Stimulated activated CD4-positive, alpha-beta T cell treated with anti-CD3 and anti-CD28 coated beads, Interleukin-15, amount 100 ng/mL, for 48 hours (primary cell): ENCODE measurements at places on chromosomes 16 and 17.
A peak's percentile ranks its signal among the peaks of the same experiment; 100 is the strongest.

DNA sequence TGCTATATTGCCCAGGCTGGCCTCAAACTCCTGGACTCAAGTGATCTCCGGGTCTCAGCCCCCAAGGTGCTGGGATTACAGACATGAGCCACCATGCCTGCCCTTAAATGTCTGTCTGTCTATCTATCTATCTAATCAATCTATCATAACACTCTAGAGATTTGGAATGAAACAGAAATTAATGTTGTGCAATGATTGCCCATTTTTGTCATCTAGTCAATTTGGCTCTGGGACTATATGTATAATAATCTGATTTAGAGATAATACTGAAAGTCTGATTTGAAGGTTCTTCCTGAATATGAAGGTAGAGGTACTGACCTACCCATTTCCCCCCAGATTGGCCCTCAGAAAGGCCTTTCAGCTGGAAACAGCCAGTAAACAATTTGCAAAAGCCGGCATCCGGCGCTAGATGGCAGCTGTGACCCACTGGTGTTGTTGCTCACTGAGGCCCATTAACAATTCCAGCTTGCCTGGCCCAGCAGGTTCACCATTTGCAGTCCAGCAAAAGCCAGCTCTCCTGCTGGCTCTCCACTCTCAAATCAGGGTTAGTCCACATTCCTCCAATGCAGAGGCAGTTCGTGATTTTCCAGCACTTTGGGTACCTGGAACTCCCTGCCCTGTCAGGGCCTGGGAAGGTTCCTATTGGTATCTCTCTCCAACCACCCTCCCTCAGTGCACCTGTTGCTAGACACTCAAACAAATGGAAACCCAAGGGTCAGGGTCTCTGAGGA lies 22.9 kb upstream of the C16orf87 start:
- peak; percentile 50 for DNase-seq

DNA sequence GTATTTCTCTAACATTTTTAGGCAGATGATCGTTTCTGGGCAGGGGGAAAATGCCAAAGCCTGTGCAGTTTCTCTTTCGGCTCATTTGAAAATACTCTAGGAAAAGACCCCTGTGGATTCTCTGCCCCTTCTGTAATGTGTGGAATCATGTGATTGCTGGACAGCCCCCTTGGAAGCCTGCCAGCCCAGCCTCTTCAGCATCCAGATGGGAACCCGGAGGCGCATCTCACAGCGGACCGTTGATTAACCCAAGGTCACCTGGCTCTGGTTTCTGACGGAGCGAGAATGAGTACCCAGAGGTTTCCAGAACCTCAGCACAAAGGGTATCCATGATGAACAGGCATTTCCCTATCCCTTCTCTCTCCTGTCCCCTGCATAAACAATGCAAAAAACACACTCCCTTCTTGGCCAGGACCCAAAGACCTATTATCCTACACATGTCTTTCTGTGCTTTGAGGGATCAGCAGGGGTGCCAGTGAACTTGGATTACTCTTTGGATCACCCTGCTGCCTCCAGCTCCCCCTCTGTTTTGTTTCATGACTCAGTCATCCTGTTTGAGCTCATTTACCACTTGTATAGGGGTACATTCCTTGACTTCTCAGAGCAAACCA lies 957.1 kb upstream of the RBFOX1 start:
- DNase-seq = no peak

- DNase-seq = no peak
Observed at GRCh38 chr17:10111907-10112452, 86.4 kb downstream of the GAS7 start.

GRCh38 chr16:22813223-22813947 lies 577 bp upstream of the HS3ST2 start:
- DNase-seq = peak; percentile 4

DNA sequence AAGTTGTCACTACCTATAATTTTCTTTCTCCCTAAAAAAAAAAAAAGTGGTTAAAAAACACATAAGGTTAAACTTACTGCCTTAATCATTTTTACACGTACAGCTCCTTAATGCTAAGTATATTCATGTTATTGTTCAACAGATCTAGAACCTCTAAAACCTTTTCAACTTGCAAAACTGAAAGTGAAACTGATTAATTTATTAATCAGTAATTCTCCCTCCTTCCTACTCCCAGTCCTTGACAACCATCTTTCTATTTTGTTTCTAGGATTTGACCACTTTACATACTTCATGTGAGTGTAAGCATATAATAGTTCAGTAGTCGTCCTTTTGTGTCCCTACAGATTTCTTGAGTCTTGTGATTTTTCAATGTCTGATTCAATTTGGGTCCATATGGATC lies 251.4 kb upstream of the KIF2B start:
- no peak for DNase-seq

- no peak for DNase-seq
Observed at GRCh38 chr17:17078832-17079231, 36.6 kb downstream of the MPRIP start.

DNA sequence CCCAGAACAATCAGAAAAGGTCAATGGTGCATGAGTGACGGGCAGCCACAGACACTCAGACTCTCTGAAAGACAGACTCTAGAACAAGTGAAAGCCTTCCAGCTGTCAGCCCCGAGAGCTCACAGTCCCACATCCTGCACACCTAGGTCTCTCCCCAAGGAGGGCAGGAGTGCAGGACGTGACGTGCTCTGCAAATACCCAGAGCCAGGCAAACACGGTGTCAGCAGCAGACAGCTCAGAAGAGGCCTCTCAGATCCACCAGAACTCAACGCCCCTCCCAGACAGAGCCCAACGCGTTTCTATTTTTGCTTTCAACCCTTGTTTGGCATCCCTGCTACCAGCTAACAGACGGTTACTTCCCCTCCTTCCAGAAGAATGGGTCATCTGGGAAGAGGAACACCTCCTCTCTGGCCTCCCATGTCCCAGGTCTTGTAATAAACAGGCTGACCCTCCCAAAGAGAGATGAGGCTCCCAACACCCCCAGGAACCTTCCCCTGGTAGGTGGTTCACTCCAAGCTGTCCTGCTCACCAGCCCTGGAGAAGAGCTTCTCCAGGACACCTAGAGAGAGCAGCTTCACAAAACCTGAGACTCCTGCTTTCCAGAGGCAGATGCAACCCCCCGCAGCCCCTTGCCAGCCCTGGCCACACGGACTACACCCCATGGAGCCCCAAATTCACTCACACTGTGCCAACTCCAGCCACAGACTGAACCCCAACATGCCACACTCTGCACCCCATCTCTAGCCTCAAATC lies 7.6 kb downstream of the PITPNM3 start:
- no peak for DNase-seq

- DNase-seq = no peak
Observed at GRCh38 chr17:81173762-81174155, 7.7 kb upstream of the AATK start.

- no peak for DNase-seq
Observed at GRCh38 chr17:13589658-13590057, 12.1 kb downstream of the HS3ST3A1 start.

GRCh38 chr17:67999291-67999911 lies 3.1 kb upstream of the C17orf58 start:
- DNase-seq = no peak

GRCh38 chr16:15876503-15876902 lies 11.9 kb downstream of the CEP20 start:
- no peak for DNase-seq

DNA sequence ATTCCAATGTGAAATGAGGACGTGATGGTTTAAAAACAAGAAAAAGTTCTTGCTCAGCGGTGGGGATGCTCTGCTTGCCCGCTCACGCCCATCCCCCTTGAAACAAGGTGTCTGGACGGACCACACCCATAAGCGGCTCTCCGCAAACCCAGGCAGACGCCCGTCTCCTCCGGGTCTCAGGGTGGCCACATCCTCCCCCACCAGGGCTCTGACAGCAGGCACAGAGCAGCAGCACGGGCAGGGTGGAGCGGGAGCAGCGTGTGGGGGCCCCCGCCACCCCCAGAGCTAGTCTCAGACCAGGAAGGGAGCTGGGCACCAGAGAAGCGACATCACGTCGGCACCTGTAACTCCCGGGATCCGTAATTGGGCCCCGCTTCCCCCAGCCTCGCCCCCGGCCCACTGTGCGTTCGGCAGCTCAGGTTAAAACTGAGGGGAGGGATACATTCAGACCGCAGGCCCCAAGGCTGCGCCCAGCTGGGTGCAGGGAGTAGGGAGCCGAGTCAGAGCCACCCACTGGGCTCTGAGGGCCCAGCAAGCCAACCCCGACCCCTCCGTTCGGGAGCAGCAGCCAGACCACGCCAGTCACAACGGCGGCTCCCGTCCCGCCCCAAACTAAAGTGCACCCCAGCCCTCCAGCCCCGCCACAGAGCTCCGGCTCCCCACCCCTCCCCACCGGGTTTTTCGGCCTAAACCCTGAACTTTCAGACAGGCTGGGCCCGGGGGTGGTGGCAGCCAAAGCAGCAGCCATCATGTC lies 22.0 kb downstream of the CLUH start:
- DNase-seq = no peak

GRCh38 chr17:2081564-2081963 lies 26.7 kb downstream of the HIC1 start:
- no peak for DNase-seq

DNA sequence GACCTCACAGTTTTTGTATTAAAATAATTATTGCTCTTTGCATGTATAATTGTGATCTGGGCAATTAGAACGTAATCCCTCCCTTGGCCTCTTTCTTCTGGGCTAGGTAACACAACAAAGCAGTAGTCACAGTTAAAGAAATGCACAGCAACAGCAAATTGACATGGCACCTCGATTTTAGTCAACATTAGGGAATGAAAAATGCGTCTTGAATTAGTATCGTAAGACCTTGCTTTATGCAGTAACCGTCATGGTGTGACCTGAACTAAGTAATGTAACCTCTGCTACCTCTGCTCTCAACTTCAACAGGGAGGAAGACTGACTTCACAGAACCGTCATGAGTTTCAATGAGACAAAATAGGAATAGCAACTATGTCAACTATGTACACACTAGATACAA lies 265.4 kb upstream of the MAF start:
- no peak for DNase-seq

GRCh38 chr16:66204756-66205155 lies 161.7 kb upstream of the CDH5 start:
- DNase-seq = no peak

- DNase-seq = peak; percentile 90
Observed at GRCh38 chr17:64496786-64497564, at the start of gene POLG2. Gene POLG2 (minus strand): TSS chr17:64497054. CDS start chr17:64496968, 86 bp downstream.

GRCh38 chr16:48326915-48327314 lies 58.3 kb downstream of the SIAH1 start:
- no peak for DNase-seq

DNA sequence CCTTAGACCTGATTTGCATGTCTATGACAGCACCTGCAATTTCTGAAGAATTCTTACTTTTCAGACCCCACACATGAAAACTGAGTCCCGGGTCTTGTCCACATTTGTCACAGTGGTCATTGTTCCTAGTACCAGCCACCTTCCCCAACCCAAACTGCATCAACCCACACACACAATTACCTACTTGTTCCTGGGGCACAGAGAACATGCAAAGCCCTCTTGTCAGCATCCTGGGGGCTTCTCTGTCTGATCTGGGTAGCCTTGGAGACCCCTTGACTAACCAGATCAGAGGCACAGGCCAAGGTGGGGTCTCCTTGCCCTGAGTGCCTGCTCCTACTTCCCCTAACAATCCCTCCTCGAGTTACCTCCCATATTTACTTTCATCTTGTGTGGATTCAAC lies 36.7 kb upstream of the PIK3R6 start:
- DNase-seq = no peak

GRCh38 chr17:883586-883962 lies 96.0 kb downstream of the NXN start:
- DNase-seq = no peak

- peak; percentile 51 for DNase-seq
Observed at GRCh38 chr16:48164907-48165715, 9.3 kb upstream of the ABCC12 start.
